ENCODE measurements at places on chromosomes 3 and 15.

- DNase-seq: no peak
Observed at GRCh38 chr3:74331711-74332110, 282.7 kb downstream of the CNTN3 start.

DNA sequence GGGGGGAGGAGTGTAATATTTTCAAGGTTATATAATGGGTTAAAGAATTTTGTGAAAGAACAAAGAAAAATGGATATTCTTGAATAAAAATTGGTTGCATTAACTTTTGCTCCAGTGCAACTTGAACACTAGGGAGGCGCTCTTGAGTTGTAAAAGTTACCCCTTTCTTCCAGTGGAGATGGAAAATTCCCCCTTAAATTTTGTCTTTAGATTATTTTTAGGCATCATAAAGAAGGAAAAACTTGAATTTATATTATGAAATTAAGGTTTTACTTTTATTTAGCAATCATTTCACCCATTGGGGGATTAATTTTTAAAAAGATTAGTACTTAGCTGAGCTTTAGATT lies 550 bp upstream of the CHD2 start:
- DNase-seq: no peak

- peak; percentile 64 for DNase-seq
Observed at GRCh38 chr3:149605902-149606301, 51.9 kb downstream of the WWTR1 start.

GRCh38 chr15:63396152-63396928 lies 14.7 kb upstream of the CA12 start:
- no peak for DNase-seq

DNA sequence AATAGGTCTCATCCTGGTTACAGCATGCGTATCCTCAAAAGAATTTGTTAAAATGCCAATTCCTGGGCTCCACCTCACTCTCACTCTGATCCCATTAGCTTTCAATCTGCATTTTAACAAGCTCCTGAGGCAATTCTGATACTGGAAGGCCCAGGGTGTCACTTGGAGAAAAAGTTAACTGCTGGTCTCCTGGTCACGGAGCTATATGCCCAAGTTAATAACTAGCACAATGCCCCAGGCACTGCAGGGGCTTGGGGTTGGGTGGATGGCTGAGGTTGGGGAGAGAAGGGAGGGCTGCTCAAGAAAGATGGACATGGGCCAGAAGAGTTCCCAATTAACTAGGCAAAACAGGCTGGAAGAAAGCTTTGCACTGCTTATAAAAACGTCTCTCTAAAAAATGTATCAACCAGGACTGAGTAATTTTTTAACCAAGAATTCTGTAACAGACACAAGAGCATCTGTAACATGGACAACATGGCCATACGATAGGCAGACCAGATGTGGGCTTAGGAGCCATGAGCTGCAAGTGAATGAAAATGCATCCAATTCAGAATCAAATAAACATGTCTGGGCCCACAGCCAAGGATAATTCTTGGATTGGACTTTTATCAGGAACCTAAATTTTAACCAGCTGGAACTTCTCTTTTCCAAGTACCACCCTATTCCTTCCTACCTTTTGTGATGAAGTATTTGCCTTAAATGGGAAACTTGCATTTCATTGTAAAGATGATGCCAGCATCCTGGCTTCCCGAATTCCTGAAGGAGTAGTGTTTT lies 4.2 kb downstream of the IL17RD start:
- DNase-seq: peak; percentile 58

GRCh38 chr3:46998121-46998851 lies 18.8 kb downstream of the NBEAL2 start:
- DNase-seq: peak; percentile 57

GRCh38 chr15:61780278-61780980 lies 279.8 kb downstream of the VPS13C start:
- no peak for DNase-seq

GRCh38 chr15:32873284-32874114 lies 155.7 kb downstream of the GREM1 start:
- no peak for DNase-seq

- no peak for DNase-seq
Observed at GRCh38 chr15:60593170-60593478, 114.2 kb upstream of the ICE2 start.

DNA sequence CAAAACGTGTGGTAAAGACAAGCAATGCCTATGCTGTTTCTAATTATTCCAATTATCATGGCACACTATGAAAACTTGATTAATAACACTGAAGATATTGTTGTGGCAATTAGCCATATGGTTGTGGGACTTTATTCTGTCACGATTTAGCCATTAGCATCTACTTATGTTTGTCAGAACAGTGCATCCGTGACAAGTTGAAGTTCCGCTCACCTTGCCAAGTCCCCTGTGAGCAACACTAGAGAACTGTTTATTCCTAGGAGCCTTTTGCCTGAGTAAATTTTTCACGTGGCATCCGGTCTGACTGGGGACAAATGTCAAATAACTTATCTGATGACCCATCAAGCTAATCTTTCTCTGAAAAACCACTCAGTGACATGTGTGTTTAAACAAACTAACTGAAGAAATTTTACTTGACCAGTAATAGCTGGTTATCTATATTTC lies 403.3 kb downstream of the TBC1D5 start:
- no peak for DNase-seq

DNA sequence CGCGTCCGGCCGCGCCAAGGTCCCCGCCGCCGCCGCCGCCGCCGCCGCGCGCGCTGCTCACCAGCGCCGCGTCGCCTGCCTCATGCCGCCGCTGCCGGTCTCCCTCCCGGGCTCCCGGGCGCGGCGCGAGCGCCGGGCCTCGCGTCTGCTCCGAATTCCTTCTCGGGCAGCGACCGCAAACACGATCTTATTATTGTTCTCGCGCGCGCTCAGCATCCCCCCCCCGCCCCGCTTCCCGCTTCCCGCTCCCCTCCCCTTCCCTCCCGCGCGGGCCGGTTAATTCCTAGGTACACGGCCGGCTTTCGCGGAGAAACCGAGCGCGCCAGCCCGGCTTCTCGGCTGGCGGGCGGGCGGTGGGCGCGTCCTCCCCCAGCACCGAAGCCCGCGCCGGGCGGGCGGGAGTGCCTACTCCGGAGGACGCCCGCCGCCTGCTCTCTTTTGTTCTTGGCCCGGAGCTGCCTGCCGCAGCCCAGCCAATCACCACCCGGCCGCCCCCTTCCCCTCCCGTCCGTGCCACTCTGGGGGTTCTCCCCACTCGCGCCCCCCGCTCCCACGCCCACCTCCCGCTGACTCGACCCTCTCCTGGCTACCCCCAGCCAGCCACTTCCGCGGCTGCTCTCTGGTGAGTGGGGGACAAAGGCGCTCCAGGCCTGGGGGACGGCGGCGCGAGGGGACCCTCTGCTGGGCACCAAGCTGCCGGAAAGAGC lies at the start of gene HDGFL3:
HDGFL3 (minus strand) TSS at position 164 of the 707 bp plus-strand sequence. CDS start 409 bp downstream, outside the sequence.
- peak; percentile 57 for DNase-seq

DNA sequence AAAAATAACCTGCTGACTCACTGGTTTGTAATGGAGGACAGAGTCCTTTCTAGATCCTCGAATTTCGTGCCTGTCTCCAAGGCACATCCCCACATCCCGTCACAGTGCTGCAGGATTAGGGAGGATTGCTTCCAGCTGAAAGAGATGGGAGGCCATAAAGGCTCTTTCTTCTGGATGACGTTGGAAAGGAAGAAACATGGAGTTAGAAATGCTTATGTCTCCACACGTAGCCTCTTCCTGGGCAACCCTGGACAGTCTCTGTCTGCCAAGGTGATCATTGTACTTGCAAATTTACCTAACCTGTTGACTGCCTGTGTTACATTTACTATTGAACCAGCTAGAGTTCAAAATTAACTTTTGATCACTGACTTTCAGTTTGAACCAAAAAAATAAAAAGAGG lies 27.6 kb upstream of the VILL start:
- no peak for DNase-seq

GRCh38 chr3:105518806-105519418 lies 152.2 kb downstream of the ALCAM start:
- peak; percentile 85 for DNase-seq

DNA sequence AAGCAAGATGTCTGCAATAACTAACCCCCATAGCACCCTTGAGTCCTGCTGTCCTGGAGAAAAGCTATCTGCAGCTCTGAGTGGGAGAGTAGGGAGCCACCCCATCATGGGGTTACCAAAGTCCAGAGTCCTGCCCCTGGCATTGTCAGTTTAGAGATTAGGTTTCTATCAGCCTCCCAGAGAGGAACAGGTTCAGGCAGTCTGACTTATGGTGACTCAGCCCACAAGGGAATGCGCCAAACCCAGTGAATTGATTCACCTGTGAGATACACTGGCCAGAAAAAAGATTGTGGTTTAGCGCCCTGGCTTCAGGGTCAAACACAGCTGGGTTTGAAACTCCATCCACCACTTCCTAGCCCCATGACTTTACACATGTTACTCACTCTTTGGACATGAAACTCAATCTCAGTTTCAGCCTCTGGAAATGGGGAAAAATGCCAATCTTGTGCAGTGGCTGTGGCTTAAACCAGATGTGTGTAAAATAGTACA lies 263.6 kb upstream of the HES1 start:
- peak; percentile 74 for DNase-seq

DNA sequence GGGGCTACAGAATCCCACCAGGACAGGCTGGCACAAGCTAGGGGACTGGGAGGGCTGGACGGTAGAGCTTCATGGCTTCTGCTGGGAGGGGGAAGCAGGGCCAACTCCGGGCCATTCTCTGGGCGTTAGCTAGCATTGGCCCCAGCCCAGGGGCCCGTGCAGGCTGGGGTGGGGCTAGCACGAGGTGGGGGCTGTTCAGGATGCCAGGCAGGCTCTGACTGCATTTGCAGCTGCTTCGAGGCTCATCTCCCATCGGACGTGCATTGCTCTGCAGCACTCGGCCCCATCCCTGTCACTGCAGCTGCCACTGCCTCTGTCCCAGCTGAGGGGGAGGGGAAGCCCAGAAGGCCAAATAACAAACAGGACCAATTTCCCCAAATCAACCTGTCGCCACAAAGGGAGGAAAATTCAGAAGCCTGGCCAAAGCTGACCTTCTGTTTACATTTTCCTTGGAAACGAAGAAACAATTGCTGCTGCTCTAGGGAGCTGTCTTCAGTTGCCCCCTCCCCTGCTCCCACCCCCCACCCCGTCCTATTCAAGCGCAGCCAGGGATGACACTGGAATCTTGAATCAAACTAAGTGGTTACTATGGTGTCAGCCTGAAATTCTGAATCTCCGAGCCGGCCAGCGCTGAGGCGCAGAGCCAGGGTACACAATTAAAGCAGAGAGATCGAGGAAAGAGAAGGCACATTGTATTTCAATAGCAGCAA lies 138.8 kb upstream of the PRR20G start:
- DNase-seq: no peak

- no peak for DNase-seq
Observed at GRCh38 chr15:31345606-31346366, 19.2 kb downstream of the KLF13 start.
